ENCODE measurements at places on chromosomes 3 and 15.

DNA sequence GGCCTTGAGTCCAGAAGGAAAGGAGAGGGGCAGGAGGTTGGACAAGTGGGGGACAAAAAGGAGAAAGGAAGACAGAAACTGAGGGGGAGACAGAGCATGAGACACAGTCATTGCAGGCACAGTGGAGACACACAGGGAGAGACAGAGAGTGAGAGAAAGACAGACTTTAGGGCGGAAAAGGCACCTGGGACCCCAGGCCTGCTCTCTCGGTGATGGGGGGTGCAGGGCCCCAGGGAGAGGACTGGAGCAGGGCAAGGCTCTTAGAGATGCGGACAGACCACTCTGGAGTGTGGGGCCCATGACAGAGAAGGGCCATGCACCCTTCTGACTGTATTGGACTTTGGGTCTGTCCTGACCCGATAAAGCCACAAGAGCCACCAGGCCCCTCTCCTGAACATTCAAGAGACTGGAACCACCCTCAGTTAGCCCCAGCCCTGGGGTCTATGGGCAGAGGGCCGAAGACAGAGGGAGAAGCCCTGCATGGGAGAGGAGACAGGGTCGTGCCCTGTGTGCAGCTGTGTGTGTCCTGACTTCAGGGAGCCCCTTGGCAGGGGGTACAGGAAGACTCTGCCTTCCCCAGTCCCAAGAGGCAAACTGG lies 12.5 kb downstream of the PLCD1 start:
- DNase-seq = no peak

GRCh38 chr3:196081002-196081833 lies 672 bp downstream of the TFRC start:
- peak; percentile 78 for DNase-seq

DNA sequence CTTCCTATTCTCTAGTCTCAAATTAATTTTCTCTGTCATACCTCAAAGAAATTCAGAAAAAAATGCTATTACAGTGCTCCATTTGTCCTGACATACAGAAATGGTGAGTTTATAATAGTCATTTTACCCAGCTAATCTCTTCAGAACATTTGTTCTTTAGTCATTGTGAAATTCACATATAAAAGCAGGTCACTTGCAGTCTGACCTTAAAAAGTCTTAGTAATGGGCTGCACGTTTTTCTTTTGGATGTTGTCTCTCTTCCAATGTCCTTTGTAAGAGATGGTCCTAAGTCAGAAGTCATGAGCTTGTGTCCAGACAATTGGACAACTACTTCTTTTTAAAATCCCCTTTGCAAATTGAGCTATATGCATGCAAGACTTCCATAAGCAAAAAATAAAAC lies 17.0 kb upstream of the IL1RAP start:
- DNase-seq = no peak

DNA sequence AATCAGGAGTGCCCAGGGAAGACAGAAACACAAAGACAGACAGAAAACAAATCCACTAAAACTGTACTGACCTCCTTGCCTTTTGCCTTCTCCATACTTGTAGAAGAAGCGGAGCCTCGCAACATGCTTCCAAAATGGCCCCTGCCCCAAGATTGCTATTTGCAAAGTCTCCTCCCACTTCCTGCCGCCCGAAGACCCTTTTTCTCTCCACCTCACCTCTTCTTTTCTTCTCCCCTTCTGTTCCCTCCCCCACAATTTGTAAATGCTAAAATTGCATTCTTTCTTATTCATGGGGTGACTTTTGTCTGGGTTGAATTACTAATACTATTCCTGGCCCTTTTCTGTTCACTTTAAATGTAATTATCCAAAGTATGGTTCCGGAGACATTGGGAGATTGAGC lies at the start of gene DPPA4:
Gene DPPA4 (minus strand): TSS at position 154 of the 400 bp plus-strand sequence. CDS start 29 bp downstream, at position 125.
- DNase-seq = no peak

DNA sequence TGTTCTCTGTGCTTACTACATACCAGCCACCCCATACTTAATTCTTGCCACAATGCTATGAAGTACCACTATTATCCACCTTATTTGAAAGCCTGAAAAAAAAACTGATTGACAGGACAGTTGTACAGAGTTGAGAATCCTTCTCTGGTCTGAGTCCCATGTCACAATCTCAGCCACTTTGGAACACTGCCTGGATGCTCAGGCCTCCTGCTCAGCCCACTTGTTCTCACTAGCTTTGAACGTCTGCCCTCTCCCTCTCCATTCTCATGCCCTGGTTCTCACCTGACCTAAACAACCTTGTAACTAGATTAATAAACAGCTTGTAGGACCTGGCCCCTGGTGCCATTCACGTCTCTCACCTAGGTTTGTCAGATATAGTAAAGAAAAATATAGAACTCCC lies 53.9 kb downstream of the TRIM69 start:
- DNase-seq = no peak

GRCh38 chr3:39937874-39938273 lies 128.5 kb downstream of the MYRIP start:
- no peak for DNase-seq

DNA sequence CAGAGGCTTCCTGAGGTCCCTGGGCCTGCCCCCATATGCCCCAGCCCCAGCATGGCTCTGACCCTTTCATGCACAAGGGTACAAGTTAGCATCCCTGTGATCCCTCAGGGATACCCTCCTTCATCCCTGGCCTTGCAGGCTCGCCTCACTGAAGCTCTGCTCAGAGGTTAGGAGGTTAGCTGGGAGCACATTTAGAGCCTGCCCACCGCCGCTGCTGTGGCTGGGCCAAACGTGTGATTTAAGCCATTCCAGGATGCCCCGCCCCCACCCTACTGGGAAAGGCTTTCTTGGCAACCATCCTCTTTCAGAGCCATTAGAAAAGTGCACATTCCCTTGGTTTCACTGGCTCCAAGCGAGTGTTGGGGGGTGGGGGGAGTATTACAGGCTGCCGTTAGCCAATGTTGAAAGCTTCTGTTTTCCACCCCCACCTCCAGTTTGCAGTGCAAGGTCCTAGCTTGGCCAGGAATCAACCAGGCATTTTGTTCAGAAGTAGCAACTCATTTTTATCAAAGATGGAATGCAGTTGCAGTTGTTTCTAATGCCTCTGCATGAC lies 6.3 kb upstream of the HES1 start:
- DNase-seq = no peak

DNA sequence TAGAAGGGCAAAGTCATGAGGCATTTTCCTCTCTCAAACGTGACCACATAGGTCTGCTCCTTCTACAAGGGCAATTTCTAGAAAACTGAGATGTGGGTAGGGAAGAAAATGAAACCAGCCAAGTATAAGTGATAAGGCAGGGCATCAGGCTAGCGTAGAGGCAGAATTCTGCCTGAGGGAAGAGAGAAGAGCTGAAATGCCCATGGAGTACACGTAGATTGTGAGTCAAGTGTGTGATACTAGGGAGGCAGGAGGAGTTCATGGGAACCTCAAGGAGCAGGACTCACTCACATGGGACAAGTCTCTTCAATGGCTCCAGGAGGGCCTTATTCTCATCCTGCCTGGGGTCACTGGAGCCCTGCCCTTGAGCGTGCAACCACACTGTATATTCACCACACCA lies 34.9 kb upstream of the PPP4R2 start:
- DNase-seq = no peak

- peak; percentile 31 for DNase-seq
Observed at GRCh38 chr3:48434591-48435222, 4.8 kb upstream of the PLXNB1 start.

DNA sequence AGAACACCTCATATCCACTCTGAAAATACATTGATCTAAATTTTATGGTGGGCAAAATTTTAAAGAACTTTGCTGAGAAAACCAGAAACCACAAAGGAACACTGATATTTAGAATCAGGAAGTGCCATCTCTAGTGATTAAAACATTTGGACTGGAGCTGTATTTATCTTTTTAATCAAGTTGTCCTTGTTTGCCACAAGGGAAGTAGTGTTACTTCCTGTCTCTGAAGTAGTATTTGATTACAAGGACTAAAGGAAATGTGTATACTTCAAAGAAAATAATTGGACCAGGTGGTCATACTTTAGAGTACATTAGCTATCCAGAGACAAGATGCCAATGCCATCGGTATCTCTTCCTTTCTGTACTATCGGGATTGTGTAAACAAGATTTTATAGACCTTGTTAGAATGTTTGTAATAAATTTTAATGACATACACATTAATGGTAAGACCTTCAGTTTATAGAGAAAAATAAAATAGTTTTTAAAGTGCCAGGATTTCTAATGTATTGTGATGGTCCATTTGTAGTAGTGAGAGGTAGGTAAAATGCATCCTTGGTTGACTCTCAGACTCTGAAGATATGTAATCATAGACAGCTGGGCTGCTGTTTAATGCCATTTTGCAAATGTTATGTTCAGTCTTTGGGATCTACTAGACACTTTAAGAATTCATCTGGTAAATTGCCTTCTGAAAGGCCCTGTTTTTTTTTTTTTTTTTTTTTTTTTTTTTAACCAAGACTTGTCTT lies 131.9 kb downstream of the B3GALNT1 start:
- DNase-seq = no peak

GRCh38 chr3:5690490-5690889 lies 503.0 kb downstream of the EDEM1 start:
- DNase-seq = no peak

- no peak for DNase-seq
Observed at GRCh38 chr15:92657486-92657885, 1.9 kb upstream of the FAM174B start.

GRCh38 chr3:99500485-99500884 lies 137.9 kb upstream of the COL8A1 start:
- no peak for DNase-seq

DNA sequence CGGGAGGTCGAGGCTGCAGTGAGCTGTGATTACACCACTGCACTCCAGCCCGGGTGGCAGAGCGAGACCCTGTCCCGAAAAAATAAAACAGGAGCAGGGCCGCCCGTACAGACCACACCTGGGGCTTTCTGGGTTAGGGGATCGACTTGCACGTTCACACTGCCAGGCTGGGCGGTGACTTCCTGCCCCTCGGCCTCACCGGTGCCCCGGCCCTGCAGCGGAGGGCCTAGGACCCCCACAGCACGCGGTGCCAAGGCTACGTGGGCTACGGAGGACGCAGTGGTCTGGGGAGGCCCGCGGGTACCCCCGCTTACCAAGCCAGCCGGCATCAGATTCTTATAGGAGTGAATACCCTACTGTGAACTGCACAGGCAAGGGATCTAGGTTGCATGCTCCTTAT lies 11.6 kb upstream of the TTC14 start:
- no peak for DNase-seq

GRCh38 chr15:66285533-66286280 lies 7.7 kb upstream of the DIS3L start:
- no peak for DNase-seq

DNA sequence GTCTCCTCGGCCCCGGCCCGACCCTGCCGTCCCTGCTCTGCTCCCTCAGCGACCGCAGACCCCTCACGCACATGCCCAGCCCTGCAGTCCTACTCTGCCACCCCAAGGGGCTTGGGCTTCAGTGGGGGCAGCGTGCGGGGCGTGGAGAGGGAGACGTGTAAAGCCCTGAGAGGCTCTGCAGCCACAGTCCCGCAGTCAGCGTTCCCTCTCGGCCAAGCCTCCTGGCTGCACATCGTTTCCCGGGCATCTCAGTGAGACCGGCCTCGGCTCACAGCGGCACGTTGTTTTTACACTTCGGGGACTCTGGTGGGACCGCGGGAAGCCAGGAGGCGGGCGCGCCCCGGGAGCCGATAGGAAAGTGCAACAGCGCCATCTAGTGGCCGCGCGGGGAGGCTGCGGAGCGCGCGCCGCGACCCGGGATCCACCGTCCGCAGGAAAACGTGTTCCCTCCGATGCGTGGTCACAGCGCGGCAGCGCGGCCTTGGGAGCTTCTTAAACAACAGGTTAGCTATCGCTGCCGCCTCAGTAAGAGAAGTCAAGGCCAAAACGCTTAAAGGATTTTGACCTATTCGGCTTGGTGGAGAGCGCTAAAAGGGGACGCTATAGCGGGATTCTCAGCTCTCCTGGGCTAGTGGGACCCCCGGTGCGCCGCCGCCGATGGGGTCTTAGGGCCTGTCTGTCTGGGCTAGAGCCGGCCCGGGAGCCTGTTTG lies 226.8 kb upstream of the IGF1R start:
- peak; percentile 80 for DNase-seq

DNA sequence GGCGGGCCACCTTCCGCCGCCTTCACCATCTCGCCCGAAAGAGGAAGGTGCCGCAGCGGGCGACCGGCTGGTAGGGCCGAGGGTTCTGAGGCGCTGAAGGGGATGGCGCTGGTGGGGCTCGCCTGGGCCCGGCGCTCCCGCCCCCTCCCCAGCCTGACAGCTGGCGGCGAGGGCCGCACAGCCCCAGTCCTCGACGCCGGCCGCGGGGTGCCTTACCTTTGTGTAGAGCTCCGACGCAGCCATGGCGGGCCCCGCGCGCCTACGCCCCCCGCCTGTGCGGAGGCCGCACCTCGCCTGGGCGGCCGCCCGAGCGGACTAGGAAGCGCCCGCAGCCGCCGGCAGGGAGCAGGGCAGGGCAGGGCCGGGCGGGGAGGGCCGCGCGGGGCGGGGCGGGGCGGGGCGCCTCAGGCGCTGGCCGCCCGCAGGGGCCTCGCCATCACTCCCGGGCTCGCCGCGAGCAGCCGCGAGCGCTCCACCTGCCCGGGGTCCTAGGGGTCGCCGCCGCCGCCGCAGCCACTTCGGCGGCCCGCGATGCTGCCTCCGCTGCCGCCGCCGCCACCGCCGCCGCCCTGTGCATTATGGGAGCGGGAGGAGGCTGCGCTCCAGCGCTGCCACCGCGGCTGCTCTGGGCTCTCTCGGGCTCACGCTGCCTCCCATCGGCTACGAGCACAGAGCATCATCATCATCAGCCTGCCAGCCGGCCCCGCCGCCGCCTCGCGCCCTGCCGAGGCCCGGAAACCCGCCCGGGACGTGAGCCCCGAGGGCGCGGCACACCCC lies at the start of gene MYO5A:
Gene MYO5A (minus strand): TSS at position 317 of the 777 bp plus-strand sequence. CDS start 74 bp downstream, at position 243.
- peak; percentile 86 for DNase-seq

- DNase-seq = no peak
Observed at GRCh38 chr3:106640353-106640752, 736.9 kb upstream of the CCDC54 start.

DNA sequence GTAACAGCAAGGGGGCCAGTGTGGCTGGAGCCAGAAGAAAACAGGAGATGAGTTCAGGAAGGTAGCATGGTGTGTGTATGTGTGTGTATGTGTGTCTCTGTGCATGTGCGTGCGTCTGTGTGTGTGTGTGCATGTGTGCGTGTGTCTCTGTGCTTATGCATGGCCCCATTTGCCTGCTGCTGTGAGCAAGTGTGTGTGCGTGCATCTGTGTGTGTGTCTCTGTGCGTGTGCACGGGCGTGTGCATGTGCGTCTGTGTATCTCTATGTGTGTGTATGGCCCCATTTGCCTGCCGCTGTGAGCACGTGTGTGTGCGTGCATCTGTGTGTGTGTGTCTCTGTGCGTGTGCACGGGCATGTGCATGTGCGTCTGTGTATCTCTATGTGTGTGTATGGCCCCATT lies 7.1 kb upstream of the EEFSEC start:
- DNase-seq = no peak

- no peak for DNase-seq
Observed at GRCh38 chr3:63228677-63229076, 49.4 kb upstream of the SYNPR start.
